Cerebellar nuclear complex (tissue), 1 donor: ENCODE measurements at places on chromosomes 16 and 17.

DNA sequence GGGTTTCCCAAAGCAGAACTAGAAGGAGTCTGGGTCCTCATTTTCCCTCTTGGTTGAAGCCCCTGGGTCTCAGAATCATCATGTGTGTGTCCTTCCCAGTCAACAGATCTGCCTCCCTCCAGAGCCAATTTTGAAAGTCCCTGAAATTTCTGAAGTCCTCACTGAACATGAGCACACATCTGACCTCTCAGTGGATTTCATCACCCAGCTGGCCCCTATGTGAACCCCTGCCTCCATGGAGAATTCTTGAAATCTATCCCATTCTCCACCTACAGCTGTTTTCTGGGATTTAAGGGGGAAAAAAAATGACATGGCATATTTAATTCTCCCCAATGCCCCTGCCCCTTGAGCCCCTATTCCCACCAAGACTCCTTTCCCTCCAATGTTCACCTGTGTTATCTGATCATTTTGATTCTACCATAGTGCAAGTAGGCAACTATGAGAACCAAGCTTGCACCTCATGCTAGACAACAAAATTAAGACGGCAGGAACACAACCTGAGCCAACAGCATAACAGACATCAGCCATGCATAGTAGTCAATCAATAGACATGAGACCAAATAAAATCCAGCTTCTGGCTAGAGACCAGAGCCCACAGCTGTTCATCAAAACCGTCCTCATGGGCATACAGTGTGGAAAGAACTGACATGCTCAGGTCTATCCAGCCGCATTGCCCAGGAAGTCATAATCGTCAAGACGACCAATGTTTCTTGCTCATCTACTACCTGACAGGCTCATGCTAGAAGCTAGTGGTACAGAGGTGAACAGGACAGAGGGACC, 14.9 kb downstream of the SOX9 start:
- no peak for DNase-seq

GRCh38 chr17:77733576-77734296, 224.8 kb upstream of the TNRC6C start:
- no peak for DNase-seq

GRCh38 chr17:51869387-51869786, 289.1 kb downstream of the CA10 start:
- no peak for DNase-seq

DNA sequence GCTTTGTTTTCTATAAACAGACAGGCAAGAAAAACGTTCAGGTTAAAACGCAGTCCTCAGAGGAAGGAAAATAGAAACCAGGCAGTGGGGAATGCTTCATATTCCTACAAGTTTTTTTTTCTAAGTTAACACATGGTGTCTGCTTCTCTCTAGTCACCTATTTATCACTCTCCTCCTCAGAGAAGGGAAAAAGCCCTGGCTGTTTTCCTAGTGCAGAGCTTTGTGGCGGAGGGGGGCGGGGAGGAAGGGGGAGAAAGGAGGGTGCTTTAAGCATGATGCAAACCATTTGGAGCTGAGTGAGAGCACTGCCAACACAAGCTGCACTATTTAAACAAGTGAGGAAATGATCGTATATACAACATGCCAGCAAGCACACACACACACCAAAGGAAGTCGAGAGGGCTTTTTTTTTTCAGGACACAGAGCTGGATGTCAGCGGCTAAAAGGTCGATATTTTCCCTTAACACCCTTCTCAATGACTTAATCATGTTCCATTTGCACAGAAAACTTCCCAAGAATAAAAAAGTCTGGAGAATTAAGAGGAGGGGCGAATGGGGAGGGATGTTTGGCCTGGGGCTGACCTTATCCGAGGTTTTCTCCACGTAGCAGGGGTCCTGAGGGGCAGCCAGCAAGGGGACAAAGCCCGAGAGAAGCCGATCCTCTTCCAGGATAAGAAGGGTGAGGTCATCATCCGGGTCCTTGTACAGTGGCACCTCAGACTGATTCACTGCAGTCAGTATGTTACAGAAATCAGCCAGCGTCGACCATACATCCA, 117.4 kb downstream of the HIC1 start:
- no peak for DNase-seq

DNA sequence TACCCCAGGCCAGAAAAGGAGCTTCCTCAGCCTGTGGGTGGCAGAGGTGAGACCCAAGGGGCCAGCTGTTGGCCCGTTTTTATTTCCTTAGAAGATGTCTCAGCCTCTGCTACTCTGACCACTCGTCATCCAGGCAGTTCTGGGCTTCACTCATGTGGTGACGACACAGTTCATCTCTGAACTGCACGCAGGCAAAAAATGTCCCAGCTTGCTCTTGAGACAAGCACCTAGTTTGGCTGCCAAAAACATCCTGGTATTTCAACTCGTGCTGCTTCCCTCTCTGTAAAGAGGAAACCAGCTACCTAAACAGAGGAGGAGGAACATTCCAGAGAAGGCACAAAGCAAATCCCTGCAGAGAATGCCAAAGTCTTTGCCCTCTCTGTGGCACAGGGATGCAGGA, 125.7 kb downstream of the XYLT1 start:
- DNase-seq: no peak

- DNase-seq: no peak
Measured at GRCh38 chr17:66299711-66300110, 2.7 kb upstream of the PRKCA start.

DNA sequence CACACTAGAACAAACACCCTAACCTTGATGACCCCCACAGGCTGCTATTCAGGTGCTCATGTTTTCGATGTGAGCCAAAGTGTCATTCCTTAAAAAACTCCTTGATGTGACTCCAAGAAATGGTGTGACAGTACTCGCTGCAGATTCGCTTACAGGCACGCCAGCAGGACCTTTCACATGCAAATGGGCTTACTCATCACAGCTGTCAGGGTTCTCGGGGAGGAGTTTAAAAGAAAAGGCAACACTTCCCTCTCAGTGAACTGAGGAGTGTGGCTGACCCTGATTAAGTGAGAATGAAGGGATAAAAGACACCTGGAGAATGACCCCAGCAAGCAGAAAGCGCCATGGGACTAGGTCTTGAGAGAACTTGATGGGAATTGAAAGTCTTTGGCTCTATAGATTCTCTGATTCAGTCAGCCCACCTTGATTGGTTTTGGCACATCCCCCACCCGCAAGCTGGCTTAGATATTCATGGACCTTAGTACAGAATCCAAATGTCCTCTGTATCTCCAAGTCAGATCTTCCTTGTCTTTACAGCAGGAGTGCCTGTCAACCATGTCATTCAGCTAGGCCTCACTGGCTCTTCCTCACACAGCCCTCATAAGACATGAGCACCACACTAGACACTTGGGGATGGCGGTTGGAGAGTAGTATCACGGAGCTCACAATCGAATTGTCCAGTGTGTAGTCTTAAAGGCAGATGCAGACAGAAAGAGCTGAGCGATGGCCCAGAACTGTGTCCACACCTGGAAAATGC, 82.6 kb downstream of the HIC1 start:
- DNase-seq: no peak

DNA sequence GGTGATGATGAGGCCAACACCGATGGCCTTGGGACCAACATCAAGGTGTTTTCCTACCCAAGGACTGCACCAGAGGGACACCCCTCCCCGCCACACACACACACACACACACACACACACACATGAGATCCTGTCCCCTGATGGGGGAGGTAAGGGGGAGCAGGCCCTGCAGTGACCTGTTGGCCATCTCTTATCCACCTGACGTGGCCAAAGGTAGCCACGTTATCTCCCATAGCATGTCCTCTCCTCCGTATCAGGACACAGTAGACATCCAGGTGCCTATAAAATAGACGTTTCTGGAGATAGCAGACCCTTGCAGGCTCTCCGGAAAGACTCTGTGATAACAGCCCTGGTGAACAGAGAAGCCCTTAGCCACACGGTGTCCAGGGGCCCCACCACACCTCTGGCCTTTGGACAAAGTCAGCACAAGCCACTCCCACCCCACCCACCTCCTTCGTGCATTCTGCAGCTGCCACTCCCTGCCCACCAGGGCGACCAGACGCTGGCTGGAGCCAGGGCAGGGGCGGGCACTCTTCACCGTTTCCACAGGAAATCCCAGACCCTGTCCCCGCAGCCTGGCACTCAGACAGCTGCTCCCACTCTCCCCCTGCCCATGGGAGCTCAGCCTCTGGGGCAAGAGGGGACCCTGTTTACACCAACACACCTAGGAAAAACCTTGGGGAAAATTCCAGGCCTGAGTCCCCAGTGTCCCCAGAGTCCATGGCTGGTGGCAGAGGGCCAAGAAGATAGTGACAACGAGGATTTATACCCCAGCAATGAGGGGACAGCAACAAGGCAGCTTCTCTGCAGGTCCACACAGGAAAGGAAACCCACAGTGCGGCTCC, 15.4 kb upstream of the ENPP7 start:
- DNase-seq: no peak

DNA sequence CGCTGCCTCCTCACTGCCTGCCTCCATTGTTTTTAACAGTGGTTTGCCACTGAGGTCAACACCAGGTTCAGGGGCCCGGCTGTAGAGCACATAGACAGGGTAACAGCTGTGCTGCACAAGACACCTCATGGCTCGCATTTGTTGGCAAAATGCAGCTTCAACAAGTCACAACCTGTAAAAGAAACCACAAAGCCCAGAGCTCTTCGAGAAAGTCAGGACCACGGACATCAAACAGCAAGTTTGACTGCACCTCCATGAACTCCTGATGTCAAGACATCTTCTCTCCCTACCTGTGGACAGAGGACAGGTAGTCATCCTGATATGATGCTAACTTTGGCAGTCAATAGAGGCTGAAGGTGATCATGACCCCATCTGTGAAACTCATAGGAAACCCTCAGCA, 142.4 kb upstream of the SOX9 start:
- DNase-seq: no peak

DNA sequence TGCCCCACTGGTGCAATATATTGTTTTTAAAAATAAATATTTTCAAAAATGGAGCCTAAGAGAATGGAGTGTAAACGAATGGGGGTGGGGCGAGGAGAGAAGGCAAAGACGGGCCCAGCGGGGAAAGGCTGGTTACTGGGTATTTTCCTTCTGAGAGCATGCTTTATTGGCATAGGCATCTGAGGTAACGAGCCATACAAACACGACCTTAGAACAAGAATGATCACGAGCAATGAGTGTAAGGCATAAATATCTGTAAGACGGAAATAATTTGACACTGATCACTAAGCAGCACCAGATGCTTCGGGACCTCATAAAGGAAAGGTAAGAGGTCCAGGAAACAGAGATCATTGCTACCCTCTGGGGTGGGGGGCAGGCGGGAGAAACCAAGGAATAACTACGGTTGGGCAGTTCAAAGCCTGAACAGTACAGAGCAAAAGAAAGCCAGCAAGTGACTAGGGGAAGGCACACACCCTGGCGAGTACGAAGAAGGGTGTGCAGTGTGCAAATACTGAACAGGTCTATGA, 959 bp downstream of the SSH2 start:
- no peak for DNase-seq

GRCh38 chr17:57876866-57877237, 27.0 kb upstream of the MRPS23 start:
- DNase-seq: no peak

GRCh38 chr16:35713762-35714650, 2254.6 kb downstream of the TP53TG3F start:
- no peak for DNase-seq

DNA sequence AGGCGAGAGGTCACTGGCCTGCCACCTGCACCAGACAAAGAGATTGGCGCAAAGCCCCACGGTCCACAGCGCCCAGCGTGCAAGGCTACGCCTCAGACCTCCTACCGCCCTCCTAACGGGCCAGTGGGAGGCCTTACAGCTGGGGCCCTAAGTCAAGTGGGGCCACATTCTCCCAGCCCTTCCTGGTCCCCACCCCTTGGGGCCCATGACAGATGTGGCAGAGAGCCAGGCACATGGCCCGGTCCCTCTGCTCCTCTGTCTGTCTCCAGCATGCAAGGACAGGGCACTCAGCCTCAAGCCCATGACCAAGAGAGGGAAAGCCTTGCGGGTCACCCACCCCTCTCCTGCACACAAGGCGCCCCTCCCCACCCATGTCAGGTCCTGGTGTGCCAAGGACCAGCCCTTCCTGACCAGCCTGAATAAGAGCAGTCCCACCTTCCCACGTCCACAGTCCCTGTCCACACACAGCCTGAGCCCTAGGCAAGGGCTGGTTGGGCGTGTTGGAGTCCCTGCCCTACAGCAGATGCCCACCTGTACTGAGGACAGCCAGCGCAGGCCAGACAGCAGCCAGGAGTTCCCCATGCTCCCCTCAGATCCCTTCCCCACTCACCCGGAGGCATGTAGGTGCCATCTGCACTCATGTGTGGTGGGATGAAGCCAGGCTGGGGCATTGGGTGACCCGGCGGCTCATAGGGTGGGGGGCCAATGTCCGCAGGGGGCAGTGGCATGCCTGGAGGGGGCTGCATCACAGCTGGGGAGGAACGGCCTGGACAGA, 25.3 kb downstream of the CDIP1 start:
- DNase-seq: no peak

DNA sequence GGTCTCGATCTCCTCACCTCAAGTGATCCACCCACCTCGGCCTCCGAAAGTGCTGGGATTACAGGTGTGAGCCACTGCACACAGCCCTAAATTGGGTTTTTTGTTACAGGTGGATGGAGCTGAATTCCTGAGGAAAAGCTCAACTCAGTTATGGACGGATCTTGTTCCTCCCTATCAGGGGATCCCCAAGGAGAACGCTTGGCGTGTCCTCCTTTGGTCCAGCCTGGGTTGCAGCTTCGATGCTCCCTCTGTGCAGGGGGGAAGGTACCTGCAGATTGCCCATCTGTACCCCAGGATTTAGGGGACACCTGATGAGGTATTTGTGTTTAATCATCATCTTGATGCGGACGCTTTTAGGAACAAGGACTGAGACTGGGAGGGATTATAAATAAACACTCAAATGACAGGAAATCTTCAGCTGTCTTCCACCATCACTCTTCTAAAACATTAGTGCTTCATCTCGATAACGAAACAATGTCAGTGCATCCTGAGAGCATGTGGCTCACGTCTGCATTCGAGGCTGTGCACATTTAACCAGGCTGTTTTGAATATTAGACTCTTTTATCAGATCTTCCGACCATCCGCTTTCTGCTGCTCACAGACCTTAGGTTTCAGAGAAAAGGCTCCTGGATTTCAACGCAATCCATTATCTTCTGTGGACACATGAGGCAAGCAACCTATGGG, 18.2 kb upstream of the MEIOB start:
- no peak for DNase-seq

DNA sequence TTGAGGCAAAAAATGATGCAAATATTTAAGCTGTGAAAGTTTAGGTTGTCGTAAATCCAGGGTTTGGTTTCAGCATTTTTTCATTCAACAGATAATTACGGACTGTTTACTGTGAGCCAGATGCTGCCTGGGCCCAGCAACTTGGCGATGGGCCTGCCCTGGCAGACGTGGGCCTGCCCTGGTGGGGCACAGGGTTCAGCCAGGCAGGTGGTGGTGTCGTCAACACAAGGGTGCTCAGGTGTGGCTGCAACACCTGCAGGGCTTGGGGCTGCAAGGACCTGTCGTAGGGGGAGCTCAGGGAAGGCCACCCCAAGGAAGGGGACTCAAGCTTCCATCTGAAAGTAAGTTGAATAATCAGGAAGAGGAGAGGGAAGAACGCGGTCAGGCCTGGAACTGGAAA, 15.1 kb downstream of the ZC3H18 start:
- no peak for DNase-seq

GRCh38 chr16:54522584-54522983, 236.0 kb upstream of the IRX3 start:
- DNase-seq: no peak
